ENCODE measurements at places on chromosomes 12 and 14.

- DNase-seq: no peak
These were observed 1128.6 kb downstream of the SLC16A7 start for GRCh38 chr12:60724475-60724874.

DNA sequence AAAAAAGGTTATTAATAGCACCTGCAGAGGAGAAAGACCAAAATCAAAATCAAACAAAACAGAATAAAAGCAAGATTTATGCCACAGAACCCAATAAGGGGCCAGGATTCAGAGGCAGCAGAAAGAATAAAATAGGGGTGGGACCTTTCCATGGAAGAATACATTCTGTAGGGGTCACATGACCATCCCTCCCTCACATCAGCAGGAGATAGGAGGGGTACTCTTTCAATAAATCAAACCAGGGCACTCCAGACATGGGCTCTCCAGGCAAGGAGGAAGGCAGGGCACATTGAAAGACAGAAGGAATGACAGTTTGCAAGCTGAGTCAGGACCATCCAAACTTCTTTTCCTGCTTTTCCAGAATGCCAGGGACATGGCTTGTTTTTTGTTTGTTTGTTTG, 39.8 kb downstream of the OTX2 start:
- no peak for DNase-seq

- no peak for DNase-seq
These were observed 2.2 kb upstream of the CMKLR1 start for GRCh38 chr12:108341356-108341755.

- DNase-seq: no peak
These were observed 166.7 kb downstream of the RAD51B start for GRCh38 chr14:67986131-67986841.

DNA sequence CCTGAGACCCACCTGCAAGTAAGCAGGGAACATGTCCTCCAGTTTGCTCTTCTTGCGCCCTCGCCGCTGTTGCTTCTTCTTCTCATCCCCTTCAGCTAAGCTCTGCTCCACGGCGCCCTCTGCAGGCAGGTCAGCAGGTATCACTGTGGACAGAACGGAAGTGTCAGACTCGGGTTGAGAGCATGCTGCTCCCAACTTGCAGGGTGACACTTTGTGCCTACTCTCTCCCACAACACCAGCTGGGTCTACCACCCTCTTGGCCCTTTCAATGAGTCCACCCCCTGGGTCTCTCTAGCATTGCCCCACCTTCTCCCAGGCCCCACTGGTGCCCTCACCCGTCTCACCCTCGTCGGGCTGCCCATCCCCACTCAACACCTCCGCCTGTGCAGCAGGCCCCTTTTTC, 16.7 kb downstream of the KMT2D start:
- peak; percentile 52 for DNase-seq

Measured in ACHN (cell line).